NCI-H526 (cell line): ENCODE measurements at places on chromosomes 12 and 14.

- no peak for DNase-seq
Observed at GRCh38 chr12:102873077-102873476, 44.0 kb downstream of the PAH start.

- peak; percentile 61 for DNase-seq
Observed at GRCh38 chr14:73763396-73763795, 49.2 kb upstream of the PNMA1 start.

GRCh38 chr12:110657747-110658146, 31.2 kb downstream of the HVCN1 start:
- DNase-seq, result no peak

- peak; percentile 18 for DNase-seq
Observed at GRCh38 chr12:122137681-122138080, 36.3 kb downstream of the IL31 start.

GRCh38 chr12:19194963-19195362, 65.4 kb downstream of the PLEKHA5 start:
- DNase-seq, result no peak

DNA sequence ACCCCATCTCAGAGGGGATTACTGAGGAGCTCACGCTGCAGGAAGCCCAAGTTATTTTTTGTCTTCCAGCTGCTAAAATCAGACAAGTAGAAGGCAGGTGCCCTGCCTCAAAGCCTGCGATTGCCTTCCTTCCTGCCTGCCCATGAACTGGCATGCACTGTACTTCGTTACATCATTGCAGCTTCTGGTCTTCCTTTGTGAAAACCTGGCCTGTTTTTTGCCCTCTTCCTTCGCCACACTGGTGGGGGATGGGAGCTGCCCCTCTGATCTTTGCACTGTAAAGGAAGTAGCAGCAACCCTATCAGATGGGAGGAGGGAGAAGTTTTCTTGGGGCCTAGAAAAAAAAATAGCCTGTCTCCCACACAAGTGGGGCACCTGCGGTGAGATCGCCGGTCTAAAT, 1098.7 kb downstream of the BCL11B start:
- DNase-seq, result no peak

DNA sequence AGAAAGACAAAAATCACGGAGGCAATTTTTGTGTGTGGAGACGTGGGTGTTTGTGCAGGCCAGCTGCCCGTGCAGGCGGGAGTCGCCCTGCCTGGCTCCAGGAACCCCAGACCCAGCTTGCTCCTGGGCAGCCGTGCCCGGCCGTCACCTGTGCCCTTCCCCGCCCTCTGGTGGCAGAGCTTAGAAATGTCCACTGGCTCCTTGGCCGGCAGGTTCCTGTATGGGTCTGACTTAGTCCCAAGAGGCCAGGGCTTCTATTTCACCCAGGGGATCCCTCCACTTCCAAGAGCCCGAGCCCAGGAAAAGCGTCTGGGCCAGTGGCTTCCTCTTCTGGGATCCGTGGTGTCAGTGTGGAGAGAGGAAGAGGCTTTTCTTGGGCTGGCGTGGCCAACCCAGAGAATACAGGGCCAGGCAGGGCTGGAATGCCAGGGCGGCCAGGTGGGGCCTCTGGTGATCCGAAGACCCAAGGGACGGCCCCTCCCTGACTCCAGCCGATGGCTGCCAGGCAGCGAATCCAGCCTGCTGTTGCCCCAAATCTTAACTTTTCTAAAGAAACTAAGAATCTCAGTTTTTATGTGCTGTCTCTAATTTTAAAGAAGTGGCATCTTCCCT, 120.9 kb downstream of the TMEM132C start:
- peak; percentile 88 for DNase-seq

DNA sequence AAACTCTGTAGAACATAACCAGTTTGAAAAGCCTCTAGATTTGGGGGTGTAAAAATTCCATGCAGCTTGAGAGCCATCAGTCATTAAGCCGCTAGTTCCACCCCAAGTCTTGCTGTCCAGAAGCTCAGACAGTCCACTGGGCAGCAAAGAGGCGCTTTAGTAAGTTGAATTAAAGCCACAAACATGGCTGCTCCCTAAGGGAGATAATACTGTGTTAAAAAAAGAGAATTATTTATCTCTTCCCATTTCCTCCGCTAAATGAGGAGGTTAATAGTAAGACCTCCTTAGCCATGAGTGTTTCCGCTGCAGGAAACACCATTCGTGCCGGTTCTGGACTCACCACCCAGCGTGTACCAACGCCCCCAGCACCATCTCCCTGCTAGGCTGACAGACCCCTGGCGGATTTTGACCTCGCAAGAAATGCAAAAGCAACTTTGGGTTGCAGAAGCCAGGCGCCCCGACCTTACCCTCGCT, 536 bp downstream of the TM7SF3 start:
- peak; percentile 61 for DNase-seq

DNA sequence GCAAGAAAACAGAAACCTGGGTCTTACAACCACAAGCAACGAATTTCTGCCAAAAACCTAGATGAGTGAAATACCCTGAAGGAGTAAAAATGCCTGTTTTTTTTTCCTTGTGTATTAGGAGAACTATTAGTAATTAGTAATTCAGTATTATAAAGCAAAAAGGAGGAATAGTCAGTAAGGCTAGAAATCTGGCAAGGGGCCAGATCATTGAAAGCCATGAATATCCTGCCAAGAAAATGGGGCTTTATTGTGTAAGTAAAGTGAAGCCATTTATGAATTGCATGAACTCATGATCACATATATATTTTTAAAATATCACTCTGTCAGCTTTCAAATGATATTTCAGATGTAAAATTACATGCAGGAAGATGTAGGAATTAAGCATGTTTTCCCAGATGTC, 57.9 kb downstream of the TXNDC16 start:
- DNase-seq, result no peak

GRCh38 chr12:10716704-10717315, 6.3 kb downstream of the YBX3 start:
- DNase-seq, result no peak

DNA sequence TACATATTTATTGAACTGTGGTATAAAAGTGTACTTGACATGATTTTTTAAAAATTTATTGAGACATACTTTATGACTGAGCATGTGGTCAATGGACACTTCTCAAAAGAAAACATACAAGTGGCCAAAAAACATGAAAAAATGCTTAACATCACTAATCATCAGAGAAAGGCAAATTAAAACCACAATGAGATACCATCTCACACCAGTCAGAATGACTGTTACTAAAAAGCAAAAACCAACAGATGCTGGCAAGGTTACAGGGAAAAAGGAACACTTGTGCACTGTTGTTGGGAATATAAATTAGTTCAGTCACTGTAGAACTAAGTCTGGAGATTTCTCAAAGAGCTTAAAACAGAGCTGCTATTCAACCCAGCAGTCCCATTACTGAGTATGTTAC, 1177.6 kb downstream of the GALC start:
- DNase-seq, result no peak

GRCh38 chr14:77125281-77125801, 16.2 kb downstream of the ZDHHC22 start:
- peak; percentile 44 for DNase-seq

DNA sequence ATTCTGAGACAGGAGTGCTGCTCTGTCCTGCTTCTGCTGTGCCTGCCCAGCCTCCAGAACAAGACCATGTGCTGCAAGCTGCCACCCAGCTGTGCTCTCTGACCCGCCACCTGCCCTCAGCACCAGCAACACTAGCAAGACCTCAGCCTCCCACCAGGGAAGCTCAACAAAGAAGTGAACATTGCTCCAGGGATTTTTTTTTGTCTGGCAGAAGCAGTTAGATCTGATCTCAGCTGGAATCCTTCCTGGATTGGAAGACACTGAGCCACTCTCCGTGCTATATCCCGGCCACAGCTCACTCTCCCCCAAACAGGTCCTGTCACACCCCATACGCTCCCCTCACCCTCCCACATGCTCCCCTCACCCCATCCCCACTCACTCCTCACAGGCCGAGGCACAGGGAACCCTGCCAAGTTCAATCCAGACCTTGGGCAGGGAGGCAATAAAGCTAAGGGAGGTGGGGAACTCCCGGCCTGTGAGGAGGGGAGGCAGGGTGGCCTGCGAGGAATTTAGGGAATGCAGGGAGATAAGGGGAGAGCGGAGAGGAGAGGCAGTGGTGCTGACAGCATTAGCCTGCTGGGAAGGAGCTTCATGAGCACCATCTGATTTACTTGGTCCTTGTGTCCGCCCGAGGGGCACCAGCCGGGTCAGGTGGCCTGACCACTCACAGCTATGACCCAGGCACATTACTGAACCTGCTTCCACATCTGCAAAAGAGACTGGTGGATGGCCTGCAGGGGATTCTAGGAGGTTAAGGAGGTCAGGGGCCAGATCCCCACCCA, 29.7 kb downstream of the CCDC85C start:
- DNase-seq, result no peak

DNA sequence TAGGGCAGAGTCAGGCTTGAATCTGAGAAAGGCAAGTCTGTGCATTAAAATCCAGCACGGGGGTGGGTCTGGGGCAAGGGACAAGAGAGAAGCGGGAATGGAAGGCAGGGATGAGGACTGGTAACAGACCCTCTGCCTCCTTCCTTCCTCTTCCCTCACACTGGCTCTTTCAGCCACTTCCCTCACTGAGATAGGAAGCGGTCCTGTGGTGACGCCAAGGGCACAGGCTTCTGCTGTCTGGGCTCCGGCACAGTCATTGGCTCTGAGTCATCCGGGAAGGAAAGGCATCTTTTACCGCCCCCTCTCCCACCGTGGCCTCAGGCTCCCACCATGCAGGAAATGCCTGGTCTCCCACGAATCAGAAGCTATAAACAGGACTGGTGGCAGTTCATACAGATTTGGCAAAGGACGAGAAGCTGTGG, 70.2 kb downstream of the ETV6 start:
- DNase-seq, result no peak

GRCh38 chr14:80403036-80403435, 191.7 kb upstream of the DIO2 start:
- DNase-seq, result no peak

DNA sequence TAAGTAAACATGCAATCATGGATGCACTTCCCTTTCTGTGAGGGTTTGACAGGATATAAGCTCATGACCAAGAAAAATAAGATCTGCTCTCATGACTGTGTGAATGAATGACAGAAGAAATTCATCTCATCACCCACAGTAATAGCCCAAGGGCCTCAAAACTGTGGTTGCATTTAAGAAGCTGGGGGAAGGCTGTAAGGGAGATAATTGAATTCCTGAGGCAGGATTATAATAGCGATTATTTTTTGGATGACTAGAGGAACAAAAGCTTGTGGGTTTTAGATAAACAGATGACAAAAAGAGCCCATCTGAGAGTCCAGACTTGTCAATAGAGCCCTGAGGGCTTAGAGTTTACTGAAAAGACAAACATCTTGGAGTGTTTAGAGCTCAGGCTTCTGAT, 161.2 kb downstream of the NTF3 start:
- DNase-seq, result no peak

DNA sequence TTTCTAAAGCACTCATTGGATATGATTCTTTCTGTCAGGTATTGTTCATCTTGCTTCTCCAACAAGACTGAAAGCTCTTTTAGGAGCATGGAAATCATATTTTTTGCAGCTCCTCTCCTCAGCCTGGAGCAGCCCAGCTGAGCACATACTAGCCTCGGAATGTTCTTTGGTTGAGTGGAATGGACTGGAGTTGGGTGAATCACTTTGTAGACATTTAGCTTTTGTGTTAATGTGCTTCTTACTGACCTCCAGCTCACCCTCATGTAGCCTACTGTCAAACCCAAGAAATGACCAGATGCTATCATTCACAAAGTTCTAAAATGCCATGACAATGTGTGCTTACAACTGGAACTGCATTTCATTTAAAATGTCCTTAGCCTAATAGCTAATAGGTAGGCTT, 161.1 kb downstream of the NUAK1 start:
- no peak for DNase-seq

- no peak for DNase-seq
Observed at GRCh38 chr12:84397846-84398245, 514.8 kb downstream of the SLC6A15 start.

- DNase-seq, result no peak
Observed at GRCh38 chr14:68343534-68344118, 449.2 kb downstream of the ZFP36L1 start.

DNA sequence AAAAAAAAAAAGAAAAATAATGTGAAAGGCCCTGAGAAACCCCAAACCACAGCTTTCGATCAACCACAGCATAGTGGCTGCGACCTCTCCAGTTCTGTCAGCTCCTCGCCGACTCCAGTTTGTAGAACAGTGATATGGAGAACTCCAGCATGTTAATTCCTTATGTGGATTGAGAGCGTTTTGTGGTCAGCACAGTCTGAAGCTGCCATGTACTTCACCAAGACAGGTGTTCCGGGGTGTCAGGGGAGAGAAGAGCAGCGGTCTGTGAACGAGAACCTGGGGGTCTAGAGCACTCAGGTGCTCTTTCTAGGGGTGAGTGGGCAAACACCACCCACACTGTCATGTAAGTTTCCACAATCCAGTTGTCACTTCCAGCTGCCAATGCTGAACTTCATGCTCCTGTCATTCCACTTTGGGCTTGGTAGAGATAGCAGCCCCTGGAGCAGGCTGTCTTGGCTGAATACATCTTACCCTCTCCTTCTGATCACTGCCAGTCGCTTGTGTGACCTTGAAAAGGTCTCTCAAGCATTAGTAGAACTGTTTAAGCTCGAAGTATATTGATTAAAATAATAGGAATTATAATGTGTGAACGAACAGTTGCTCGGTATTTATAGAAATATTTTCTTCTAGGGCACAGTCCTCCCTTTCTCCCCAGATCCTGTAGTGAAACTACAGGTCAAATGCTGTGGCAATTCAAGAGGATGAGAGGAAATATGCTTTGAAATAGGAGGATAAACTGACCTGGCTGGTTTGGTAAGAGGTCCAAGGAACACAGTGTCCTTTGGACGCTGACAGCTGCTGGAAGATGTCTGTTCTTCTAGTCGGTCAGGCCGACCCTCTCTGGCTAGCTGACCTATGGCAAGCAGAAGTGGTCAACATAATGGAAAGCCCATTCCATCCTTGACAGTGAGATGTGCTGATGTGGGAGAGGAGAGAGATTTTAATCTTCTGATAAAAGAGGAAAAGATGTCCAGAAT, 15.7 kb upstream of the MAX start:
- DNase-seq, result no peak

- no peak for DNase-seq
Observed at GRCh38 chr12:117674313-117674712, 294.5 kb downstream of the KSR2 start.

- no peak for DNase-seq
Observed at GRCh38 chr12:89971880-89972279, 263.2 kb upstream of the ATP2B1 start.

GRCh38 chr14:67602995-67603545, 3.0 kb upstream of the PIGH start:
- no peak for DNase-seq

GRCh38 chr12:109020796-109021380, at the start of gene SVOP:
SVOP (minus strand) TSS chr12:109021068; CDS start chr12:109020868, 200 bp downstream.
- DNase-seq, result peak; percentile 90

DNA sequence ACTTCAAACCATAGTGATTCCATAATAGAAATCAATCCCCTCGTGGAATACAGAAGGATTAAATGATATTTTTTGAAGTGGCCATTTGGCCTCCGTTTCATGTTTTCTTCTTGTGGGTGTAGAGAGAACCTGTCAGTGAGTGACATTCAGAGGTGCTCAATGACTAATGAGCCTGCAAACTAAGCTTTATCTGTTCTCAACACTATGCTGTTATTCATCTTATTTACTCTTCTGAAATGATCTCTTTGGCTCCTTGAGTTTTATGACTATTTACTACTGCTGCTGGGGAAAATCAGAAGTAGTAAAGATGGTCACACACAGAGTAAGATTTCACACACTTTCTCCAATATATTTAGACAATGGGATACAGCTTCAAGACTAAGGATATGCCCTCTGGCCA, 30.4 kb downstream of the ATP2B1 start:
- DNase-seq, result no peak

GRCh38 chr12:132006056-132006680, 56.4 kb downstream of the EP400 start:
- DNase-seq, result no peak

- DNase-seq, result no peak
Observed at GRCh38 chr14:31994391-31995033, 82.6 kb upstream of the ARHGAP5 start.
